ENCODE measurements at places on chromosomes 11 and 22.
A peak's percentile ranks its signal among the peaks of the same experiment; 100 is the strongest.

DNA sequence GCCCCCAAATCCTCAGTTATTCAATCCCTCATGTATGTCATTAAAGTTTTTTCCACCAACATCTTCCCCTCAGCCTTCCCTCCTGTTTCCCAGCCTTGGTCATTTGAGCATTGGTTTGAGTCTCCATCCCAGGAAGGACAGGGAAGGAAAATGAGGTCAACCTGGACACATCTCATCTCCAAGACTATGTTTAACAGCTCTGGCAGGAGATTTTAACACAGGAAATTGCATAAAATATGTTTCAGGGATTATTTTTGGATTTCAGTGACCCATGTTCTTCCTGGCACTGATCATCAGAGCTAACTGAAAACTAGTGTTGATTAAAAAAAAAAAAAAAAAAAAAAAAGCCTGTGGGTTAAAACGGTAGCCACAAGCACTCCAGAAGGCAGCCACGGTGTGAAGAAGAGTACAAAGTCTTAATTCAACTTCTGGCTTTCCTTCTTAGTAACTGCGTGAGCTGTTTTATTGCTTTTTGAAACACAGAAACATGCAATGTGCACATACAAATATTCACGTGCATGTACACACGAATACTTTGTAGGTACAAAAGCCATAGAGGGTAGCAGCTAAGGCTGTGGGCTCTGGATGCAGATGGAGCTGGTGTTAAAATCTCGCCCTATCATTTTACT lies 164.4 kb upstream of the DDI1 start:
- H3K4me3 ChIP-seq, result no peak overlapping the region
- H3K4me1 ChIP-seq, result no peaks in the 10 kb centered on the region
- no peak for DNase-seq
- no peak overlapping the region for H3K27ac ChIP-seq
- no peaks in the 10 kb centered on the region for H3K27me3 ChIP-seq

GRCh38 chr11:110075847-110076208 lies 17.4 kb upstream of the ZC3H12C start:
- peaks cover 7% of the 10 kb centered on the region for H3K4me1 ChIP-seq
- no peak overlapping the region for H3K27ac ChIP-seq
- DNase-seq, result no peak
- H3K36me3 ChIP-seq, result no peaks in the 10 kb centered on the region
- H3K4me3 ChIP-seq, result no peak overlapping the region

GRCh38 chr11:44747316-44747715 lies 20.6 kb downstream of the TSPAN18 start:
- H3K4me3 ChIP-seq, result no peak overlapping the region
- no peak for DNase-seq
- H3K36me3 ChIP-seq, result peaks cover 10% of the 10 kb centered on the region
- H3K4me1 ChIP-seq, result peaks cover 9% of the 10 kb centered on the region
- no peak overlapping the region for H3K27ac ChIP-seq
- no peaks in the 10 kb centered on the region for H3K27me3 ChIP-seq

DNA sequence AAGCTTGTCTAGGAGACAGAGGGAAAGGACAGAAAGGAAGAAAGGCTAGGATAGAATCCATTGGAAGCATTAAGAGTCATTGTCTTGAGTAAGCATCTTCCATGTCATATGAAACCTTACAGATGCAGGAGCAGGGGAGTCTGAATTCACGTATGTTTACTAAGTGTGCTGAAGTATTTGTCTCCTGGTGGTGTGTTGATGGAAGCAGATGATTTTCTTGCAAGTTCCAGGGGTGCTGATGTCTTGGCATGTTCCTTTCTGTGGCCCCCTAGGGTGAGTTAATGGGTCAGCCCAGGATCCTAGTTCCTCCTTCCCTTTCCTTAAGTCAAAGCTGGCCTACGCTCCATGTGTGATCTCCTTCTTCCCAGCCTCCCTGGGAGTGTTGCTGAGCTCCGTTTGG lies 110.2 kb downstream of the TEAD1 start:
- H3K4me1 ChIP-seq, result peaks cover 16% of the 10 kb centered on the region
- H3K27me3 ChIP-seq, result no peaks in the 10 kb centered on the region
- no peak overlapping the region for H3K27ac ChIP-seq
- H3K4me3 ChIP-seq, result no peak overlapping the region
- peaks cover 5% of the 10 kb centered on the region for H3K36me3 ChIP-seq

DNA sequence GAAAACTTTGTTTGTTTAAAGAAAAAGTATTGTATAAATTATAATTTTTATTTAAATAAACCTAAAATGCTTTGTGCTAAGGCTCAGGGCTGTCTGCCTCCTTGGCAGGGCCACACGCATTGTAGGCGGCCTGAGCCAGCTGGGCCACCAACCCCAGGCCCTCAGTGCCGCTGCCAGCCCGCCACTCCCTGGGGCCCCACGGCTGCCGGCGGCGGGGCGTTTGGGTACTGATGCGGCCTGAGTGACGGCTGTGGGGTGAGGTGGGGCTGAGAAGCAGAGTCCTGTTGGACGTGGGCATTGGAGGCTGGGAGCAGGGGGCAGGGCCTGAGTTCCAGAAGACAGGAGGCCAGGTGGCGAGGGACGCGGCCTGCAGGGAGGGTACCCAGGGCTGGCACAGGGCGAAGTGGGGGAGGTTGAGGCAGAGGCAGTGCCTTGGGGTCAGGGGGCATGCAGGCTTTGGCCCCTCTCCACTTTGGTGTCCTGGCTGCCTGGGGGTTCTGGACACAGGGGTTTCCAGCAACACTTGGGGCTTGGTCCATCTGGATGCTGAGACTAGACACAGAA lies 58.3 kb downstream of the CERK start:
- no peak overlapping the region for H3K27ac ChIP-seq
- peaks cover 25% of the 10 kb centered on the region for H3K36me3 ChIP-seq
- H3K27me3 ChIP-seq, result no peaks in the 10 kb centered on the region
- no peaks in the 10 kb centered on the region for H3K4me1 ChIP-seq
- no peak for DNase-seq

DNA sequence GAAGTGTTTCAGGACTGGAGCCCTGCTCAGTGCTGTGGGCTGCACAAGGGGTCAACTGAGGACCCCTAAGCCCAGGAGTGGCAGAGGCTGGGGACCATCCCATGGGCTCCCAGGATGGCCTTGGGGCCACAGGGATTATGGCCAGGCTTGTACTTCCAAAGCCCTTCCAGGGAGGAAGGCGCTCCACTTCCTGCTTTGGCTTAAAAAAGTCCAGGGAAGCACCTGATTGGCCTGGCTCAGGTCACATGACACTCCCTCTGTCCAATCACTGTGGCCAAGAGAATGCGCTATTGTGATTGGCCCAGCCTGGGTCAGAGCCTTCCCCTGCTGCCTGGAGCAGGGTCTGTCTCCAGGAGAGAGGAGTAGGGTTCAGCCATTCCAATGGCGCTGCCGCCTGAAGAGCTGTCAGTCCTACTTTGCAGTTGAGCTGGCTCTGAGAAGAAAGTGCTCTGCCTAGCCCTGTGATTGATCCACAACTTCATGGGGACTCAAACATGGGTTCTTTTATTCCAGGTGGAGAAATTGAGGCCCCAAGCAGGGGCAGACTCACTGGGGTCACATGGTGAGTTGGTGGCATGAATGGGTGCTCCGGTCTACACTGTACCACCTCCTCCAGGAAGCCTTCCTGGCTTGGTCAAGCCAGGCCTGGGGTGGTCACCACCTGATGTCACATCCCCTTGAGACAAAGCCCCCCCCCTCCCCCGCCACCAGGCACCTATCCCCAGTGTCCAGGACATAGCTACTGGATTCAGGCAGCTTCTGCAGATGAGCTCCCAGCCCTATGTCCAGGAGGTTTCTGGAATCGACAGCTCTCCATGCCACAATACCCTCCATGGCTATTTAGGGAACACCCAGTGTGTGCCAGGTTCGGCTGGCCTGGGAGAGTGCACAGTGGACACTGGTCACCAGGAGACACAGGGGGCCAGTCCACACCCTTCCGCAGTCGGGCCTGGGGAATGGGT lies 48.2 kb downstream of the RTN4R start:
- H3K36me3 ChIP-seq, result no peaks in the 10 kb centered on the region
- H3K27me3 ChIP-seq, result peaks cover under 1% of the 10 kb centered on the region
- H3K27ac ChIP-seq, result no peak overlapping the region
- H3K4me1 ChIP-seq, result peaks cover 4% of the 10 kb centered on the region
- no peak for DNase-seq

DNA sequence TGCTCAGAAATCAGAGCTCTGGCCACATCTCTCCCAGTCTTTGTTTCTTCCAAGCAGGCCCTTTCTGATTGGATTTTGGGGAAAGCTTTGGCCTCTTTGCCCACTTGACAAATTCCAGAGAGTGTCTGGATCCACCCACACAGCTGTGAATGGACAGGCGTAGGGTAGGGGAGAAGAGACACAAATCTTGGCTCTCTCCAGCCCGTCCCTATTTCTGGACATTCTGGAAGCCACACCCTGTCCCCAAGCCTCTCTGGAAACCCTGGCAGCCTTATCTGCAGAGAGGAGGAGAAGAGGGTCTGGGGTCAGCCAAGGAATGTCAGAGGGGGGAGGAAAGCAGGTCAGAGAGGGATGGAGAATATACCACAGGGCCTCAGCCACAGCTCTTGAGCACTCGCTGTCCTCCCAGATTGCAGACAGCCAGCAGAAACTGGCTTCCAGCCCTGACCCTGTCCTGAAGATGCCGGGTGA lies 59.5 kb upstream of the WNT11 start:
- no peaks in the 10 kb centered on the region for H3K36me3 ChIP-seq
- H3K27me3 ChIP-seq, result no peaks in the 10 kb centered on the region
- no peak for DNase-seq
- no peak overlapping the region for H3K4me3 ChIP-seq

- H3K4me1 ChIP-seq, result peaks cover 6% of the 10 kb centered on the region
- DNase-seq, result no peak
- no peak overlapping the region for H3K27ac ChIP-seq
- H3K4me3 ChIP-seq, result no peak overlapping the region
- H3K36me3 ChIP-seq, result no peaks in the 10 kb centered on the region
- H3K27me3 ChIP-seq, result no peaks in the 10 kb centered on the region
These were observed 15.2 kb downstream of the KCNQ1OT1 start for GRCh38 chr11:2684581-2684980.

DNA sequence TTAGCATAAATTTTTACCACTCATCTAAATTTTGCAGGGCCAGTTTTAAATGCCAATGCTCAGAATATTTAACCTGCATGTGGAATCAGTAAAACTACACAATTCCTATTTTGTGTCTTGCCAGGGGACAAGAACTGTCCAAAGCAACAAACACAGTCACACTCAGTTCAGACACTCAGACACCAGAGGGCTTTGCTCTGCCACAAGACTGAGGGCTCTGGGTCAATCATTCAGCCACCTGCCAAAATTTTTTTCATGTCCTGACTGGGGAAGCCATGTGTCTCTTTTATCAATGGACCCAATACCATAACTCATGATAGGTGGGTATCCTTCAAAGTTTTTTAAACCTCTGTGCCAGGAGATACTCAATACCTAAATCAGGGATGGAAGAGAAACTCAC lies 304.0 kb upstream of the ANO3 start:
- H3K36me3 ChIP-seq, result no peaks in the 10 kb centered on the region
- H3K27me3 ChIP-seq, result no peaks in the 10 kb centered on the region
- no peak overlapping the region for H3K4me3 ChIP-seq
- no peaks in the 10 kb centered on the region for H3K4me1 ChIP-seq

- peaks cover 17% of the 10 kb centered on the region for H3K4me1 ChIP-seq
- no peak overlapping the region for H3K4me3 ChIP-seq
- peak; percentile 74 for DNase-seq
- H3K27ac ChIP-seq, result peak overlapping the region; percentile 83
- no peaks in the 10 kb centered on the region for H3K27me3 ChIP-seq
These were observed 28.2 kb upstream of the MGAT3 start for GRCh38 chr22:39428597-39429071.

DNA sequence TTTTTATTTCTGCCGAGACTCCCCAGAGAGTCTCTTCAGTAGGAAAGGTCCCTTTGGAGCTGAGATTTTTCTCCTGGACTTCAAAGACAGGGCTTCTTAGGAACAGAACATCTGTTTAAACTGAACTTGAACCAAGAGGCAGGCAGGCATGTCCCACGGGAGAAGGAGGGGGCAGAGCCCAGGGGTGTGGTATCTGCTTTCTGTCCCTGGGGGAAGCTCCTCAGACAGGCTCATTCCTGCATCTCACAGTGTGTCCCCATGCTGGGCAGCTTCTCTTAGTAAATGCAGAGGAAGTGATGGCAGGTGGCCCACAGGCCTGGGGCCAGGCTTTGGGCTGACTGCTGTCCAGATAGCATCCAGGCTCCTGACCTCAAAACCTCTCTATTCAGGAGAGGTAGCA lies 47.3 kb downstream of the TSPAN18 start:
- peaks cover 7% of the 10 kb centered on the region for H3K36me3 ChIP-seq
- no peak overlapping the region for H3K27ac ChIP-seq
- no peaks in the 10 kb centered on the region for H3K27me3 ChIP-seq
- no peak overlapping the region for H3K4me3 ChIP-seq
